ENCODE measurements at places on chromosomes 5 and 9.

GRCh38 chr9:124757616-124758015 is 13.5 kb downstream of the NR6A1 start:
- no peak for DNase-seq

DNA sequence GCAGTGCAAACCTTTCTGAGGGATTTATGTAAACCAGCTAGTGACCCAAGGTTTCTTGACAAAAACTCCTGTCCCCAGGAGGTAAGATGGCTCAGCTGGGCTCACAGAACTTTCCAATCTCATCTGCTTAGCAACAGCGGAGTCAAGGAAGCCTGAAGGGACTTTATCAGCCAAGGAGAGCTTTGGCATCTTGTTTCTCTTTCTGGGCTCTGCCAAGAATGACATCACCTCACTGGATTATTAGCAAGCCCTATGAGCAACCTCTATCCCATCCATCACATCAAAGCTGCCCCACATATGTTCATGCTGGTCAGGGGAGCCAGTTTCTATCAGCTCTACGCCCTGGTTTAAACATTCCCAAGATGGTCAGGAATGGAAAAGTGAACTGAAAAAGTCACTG is 461.3 kb downstream of the ENC1 start:
- DNase-seq, result no peak

DNA sequence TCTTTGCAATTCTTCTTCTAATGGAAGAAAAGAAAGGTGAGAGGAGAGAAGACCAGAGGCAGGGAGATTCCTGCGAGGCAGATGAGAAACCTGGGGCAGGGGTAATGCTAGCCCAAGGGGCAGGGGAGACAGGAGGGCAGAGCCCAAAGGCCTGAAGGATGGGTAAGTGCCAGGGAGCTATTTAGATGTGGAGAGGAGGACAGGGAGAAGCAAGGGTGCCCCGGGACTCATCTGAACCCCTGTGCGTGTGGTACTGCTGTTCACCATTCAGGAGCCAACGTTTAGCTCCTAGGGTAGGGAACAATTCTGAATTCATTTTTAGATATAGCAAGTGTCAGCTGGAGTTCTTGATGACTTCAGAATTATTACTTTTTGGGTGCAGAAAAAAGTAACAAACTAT is 122.7 kb upstream of the ALDH1B1 start:
- DNase-seq, result no peak

DNA sequence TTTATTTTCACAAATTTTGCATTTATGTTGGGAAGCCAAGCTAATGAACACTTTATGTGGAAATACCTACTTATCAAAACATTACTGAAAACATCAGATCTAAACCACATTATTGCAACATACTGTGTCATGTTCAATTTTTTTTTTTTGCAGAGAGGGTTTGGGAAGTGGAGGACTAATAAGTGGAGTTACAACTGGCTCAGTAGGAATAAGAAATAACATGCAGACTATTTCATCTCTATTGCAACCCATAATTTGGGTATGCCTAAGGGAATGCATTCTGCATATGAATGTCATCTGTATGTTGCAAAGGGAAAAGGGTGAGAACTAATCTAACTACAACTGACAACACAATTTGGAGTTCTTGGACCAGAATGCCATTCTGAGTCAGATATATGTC is 41.8 kb downstream of the APC start:
- peak; percentile 71 for DNase-seq

GRCh38 chr5:110932755-110933488 is 138.6 kb upstream of the TSLP start:
- no peak for DNase-seq

DNA sequence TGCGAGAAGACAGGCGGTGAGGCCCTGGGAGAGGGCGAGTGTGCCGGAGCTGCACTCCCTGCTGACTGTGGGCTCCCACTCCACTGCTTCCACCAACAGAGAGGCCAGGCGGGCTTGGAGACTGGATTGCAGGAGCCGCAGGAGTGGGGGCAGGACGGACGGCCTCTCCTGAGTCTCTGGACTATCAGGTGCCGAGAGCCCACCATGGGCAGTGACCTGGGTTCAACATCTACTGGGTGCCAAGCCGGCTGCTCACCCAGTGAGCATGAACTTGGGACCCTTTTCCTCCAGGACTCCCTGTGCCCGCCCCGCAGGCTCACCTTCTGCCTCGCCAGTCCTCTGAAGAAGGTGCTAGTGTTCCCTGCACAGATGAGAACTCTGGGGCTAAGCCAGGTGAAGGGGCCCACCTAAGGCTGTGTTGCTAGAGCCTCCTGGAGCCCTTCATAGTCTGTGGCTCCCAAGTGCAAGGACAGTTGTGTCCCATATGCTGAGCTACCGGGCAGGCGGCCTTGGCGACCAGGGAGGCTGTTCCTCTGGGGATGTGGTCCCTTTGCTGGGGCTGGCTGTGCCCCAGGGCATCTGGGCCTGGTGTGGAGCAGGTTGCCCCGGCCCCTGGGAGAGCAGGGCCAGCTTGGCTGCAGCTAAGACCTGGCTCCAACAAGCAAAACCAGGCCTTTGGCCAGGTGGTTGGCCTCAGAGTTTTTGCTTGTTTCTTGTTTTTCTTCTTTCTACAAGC is 77.7 kb upstream of the PHYKPL start:
- DNase-seq, result no peak

GRCh38 chr9:69351227-69351626 is 26.2 kb downstream of the ENTREP1 start:
- no peak for DNase-seq

- DNase-seq, result no peak
Measured at GRCh38 chr9:29211580-29212396, 1638.5 kb upstream of the C9orf72 start.

DNA sequence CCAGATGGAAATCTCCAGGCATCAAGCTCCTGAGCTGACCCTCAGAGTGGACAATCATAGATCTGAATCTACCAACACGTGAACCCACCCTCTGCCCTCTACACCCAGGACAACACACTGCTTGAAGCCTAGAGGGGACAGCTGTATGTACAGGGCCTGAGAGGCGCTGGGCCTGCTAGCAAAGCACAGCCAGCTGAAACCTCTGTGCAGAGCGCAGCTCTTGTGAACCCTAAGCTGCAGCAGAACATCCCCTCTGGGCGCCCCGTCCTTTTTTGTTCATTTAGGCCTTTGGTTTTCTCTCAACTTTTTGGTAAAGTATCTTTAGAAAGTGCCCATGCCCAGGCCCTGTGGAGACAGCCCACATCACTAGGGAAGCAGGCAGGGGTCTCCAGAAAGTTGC is 62.4 kb upstream of the SPTLC1 start:
- DNase-seq, result no peak

DNA sequence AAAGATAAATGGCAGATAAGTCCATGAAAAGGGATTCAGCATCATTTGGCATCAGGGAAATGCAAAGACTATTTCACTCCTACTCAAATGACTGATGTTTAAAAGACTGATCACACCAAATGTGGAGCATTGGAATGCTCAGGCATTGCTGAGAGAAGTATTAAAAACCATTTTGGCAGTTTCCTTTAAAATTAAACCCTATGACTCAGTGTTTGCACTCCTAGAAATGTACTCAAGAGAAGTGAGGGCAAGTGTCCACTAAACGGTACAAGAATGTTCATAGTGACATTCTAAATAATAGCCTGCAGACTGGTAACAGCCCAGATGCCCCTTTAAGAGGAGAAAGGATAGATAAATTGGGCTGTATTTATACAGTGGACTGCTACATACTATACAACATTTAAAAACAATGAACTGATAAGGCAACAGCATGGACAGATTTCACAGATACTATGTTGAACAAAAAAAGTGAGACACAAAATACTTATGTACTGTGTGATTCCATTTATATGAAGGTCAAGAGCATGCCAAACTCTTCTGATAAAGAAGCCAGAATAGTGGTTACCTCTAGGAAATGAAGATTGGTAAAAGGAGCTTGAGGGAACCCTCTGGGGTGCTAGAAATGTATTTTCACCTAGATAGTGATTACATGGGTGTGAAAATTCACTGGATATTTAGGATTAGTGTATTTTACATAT is 24.6 kb downstream of the APC start:
- peak; percentile 22 for DNase-seq

DNA sequence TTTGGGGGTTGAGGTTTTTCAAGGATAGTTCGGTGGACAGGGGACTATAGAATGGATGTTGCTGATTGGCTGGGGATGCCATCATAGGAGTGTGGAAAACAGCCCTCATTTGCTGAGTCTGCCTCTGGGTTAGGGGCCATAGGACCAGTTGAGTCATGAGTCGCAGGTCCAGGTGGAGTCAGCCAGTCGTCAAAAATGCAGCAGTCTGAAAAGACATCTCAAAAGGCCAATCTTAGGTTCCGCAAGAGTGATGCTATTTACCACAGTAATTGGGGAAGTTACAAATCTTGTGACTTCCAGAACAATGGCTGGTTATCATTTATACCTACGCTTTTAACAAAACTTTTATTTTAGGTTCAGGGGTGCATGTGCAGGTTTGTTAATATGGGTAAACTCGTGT is 276.0 kb upstream of the DMRT1 start:
- no peak for DNase-seq

DNA sequence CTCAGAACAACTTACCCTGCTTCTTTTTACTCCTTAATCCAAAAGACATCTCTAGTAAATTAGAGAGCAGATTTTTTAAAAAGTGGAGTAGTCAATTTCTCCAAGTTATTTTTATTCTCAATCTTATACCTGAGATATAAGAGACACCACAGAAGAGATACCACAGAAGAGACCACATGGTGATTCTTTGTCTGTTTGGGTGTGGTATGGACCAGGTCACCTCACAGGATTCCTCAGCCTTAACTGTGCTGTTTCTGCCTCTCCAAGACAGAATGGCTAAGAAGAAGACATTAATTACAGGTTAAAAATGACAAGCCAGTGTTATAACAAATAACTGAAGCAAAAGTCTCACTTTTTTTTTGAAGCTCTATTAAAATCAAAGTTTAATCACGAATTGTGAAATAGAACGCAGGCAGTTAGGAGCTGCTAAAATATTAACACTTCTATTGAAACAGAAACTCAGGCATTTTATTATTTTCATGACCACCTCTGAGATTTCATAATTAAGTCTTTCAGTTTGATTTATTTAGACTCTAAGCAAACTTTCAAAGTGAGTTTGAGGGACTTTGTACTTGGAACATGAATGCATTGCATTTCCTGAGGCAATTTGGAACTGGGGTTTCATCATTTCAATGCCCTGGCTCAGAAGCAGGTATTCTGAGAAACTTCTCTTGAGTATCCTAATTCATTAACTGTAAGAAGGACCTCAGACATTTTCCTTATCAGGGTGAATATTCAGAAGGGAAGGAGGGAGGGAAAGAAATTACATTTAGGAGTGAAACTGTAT is 280.7 kb downstream of the KCTD16 start:
- DNase-seq, result no peak

DNA sequence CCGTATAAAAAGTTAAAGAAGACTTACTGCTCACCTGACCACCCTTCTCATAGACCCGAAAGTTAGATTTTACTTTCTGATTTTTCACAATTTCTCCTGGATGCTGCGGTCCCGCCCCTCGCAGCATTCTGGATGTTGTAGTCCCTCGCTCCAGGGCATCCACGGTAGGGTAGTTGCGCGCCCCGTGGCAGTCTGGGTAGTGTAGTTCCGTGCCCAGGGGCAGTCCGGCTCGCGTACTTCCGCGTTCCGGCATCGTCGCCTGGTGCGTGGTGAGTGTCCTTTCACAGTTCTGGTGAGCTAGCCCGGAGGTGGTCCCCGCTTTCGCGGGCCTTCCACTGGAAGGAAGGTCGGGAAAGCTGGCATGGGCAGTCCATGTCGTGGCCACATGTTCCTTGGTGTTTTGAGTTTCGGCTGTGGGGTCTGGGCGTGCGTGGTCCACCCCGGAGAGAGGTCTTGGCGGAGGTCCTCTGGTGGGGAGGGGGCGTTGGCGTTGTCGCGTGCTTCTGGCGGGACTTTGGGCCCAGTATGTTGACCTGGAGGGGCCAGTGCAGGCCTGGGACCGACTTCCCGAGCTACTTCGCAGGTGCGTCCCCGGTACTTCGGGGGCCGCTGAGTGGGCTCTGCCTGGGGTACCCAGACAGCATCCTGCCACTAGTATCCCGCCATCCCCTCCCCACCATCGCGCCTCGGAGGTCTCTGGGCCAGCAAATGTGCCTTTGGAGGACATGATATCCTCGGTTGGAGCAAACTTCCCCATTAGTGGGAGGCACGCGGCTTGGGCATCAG is at the start of gene ZNF169:
ZNF169 (plus strand) TSS at position 222 of the 786 bp plus-strand sequence. CDS start 19,515 bp downstream, outside the sequence.
- DNase-seq, result peak; percentile 66

GRCh38 chr5:170355601-170356098 is 33.5 kb downstream of the KCNMB1 start:
- DNase-seq, result no peak

DNA sequence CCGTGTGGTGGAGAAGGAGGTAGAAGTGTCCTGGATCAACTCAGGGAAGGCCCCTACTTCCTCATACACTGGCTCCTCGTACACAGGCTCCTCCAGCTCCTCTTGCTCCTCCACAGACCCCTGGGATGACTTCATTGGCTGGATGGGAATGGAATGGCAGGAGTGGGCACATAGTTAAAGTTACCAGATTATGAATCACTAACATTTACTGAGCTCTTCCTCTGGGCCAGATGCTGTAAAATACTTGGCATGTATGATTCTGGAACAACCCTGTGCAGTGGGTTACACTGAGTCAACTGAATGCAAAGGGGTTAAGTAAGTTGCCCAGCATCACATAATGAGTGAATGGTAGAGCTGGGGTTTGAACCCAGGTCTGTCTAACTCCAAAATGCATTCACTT is 3.1 kb upstream of the FCHSD1 start:
- DNase-seq, result peak; percentile 67

DNA sequence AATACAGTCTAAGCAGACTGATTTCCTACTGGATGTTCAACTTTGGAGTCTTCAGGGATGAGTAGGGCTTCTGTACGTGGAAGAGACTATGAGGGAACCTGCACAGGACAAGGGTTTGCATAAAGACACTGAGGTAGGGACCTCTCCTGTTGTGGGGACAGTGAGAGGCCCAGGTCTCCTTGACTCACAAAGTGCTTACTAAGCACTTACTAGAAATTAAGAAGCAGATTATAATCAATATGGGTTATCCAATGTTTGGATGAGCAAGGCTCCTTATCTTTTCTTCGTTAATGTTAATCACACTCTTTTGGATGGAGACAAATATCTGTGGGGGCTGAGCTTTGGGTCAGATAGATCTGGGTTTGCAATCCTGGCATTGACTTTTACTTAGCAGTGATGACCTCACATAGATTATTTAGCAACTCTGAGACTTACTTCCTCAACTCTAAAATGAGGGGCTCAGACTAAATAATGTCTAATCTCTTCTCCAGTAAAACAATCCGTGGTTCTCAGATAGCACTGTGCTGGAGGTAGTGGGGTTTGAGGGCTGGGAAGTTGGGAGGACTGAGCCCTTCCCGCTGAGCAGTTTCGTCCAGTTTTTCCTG is 45.9 kb downstream of the PDCD1LG2 start:
- no peak for DNase-seq

GRCh38 chr9:14271093-14271673 is 42.8 kb downstream of the NFIB start:
- DNase-seq, result peak; percentile 92

- DNase-seq, result no peak
Measured at GRCh38 chr9:15867334-15867733, 314.5 kb downstream of the CCDC171 start.

GRCh38 chr5:116288524-116288923 is 203.7 kb downstream of the COMMD10 start:
- no peak for DNase-seq

Measured in fibroblast of skin of left quadriceps (primary cell).